Stimulated activated CD4-positive, alpha-beta T cell treated with anti-CD3 and anti-CD28 coated beads, Interleukin-1b, Interleukin-23, amount 100 ng/mL, for 24 hours (primary cell): ENCODE measurements at places on chromosomes 7 and 10.

DNA sequence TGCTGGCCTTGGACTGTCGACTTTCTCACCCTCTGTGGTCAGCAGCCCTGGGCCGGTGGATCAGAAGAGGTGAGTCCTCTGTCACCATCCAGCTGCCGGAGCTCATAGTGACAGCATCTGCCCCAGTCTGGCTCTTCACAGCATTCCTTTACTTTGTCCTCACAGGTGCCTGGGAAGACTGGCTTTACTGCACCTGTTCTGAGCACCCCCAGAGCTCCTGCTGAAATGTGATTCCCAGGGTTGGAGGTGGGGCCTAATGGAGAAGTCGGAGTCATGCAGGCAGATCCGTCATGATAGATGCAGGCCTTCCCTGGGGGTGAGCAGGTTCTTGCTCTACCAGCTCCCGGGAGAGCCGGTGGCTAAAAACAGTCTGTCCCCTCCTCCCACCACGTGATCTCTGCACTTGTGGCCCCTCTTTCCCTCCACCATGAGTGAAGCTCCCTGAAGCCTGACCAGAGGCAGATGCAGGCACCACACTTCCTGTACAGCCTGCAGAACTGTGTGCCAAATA is 171.5 kb downstream of the ZMYND11 start:
- DNase-seq: no peak

GRCh38 chr10:20105931-20106330 is 289.7 kb downstream of the PLXDC2 start:
- DNase-seq: no peak

GRCh38 chr7:154744256-154744860 is 258.6 kb downstream of the PAXIP1 start:
- no peak for DNase-seq

DNA sequence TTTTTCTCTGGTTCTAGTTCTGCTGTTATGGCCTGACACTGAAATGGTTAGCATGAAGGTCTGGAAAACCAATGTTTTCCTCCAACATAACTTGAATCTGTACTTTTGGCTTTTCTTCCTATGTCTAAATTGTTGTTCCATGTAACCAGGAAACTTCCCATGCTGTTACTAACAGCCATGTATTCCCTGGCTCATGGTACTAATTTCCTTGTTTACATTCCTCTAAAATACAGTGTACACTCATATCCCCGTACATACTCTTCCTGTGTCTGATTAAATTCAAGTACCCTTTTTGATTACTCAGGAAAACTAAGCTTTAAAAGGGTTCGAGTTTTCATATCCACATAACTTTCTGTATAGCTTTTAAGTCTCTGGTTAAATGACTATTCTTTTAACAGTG is 12.3 kb upstream of the ACSM6 start:
- no peak for DNase-seq

GRCh38 chr10:52668024-52668423 is 104.6 kb downstream of the MBL2 start:
- no peak for DNase-seq

GRCh38 chr10:76218035-76218434 is 786.6 kb downstream of the LRMDA start:
- DNase-seq: no peak

DNA sequence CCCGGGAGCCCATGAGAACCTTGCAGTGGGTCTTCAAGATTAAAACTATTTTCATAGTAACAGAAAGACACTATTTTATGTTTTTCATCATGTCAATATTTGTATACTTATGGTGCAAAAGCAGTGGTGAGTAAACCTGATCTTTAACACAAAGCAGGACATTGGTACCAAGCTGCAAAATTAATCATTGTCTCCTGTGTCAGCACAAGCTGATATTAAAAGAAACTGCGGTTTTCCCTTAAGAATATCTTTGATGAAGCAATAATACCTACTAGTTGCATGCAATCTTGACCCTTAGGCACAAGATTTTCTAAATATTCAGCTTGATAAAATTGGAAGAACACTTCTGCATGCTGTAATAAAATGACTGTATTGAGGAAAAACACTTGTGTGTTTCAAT is 121.7 kb downstream of the MDFIC start:
- DNase-seq: no peak

DNA sequence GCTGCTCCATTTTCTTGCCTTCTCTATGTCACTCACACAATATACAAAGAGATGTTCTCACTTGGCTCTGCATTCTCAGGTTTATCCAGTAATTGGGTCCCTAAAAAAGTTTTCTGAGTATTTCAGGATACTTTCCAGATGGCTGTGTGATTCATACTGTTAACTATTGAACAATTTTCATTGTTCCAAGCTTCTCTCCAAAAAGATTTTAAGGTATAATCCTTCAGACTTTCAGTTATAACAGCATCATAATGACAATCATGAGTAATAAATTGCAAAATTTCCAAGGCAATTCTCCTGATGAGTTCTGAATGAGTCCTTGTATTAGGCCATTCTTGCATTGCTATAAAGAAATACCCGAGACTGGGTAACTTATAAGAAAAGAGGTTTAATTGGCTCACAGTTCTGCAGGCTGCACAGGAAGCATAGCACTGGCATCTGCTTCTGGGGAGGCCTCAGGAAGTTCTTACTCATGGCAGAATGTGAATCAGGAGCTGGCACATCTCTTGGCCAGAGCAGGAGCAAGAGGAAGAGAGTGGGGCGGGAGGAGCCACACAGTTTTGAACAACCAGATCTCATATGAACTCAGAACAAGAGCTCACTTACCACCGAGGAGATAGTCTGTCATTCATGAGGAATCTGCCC is 148.1 kb downstream of the SLC16A9 start:
- no peak for DNase-seq

GRCh38 chr7:109003742-109004141 is 434.1 kb downstream of the DNAJB9 start:
- no peak for DNase-seq

- no peak for DNase-seq
Measured at GRCh38 chr10:20240643-20241042, 424.4 kb downstream of the PLXDC2 start.

DNA sequence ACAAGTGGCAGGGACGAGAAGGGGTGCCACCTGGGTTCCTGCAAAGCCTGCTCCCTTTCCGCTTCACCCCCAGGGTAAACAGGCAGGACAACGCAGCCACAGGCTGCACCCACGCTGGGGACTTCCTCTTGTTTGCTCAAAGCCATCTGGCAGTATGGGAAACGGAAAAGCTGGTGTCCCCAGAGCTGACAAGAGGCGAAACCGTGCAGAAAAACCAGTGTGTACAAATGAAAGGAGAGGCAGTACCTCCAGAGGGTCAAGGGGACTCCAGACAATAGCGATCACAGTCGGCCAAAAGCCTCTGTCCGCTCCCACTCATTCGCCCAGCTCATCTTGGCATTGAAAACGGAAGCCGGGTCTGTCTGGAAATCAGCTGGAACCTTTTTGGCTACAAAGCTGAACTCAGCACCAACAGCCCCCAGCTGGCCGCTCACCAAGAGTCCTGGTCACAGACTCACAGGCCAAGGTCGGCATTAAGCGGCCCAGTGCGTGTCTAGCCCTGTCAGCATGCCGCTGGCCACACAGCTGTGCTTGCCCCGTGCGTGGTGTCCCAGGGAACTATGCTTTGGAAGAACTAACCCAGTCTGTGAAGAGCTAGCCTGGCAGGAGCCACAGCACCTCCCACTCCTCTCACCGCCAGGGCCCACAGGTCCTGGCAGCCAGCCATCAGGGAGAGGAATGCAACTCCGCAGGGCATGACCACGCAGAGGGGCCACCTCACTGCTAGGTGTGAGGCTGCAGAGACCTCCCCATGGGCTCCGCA is 10.4 kb downstream of the TNS3 start:
- DNase-seq: no peak

GRCh38 chr7:112905950-112906349 is 115.8 kb upstream of the TMEM168 start:
- no peak for DNase-seq

- DNase-seq: no peak
Measured at GRCh38 chr7:134721171-134721570, 58.3 kb upstream of the CALD1 start.

GRCh38 chr7:135769005-135769802 is 20.6 kb upstream of the FAM180A start:
- no peak for DNase-seq

GRCh38 chr10:13276749-13277365 is 23.0 kb downstream of the PHYH start:
- no peak for DNase-seq

- no peak for DNase-seq
Measured at GRCh38 chr10:49690698-49691356, 11.4 kb downstream of the C10orf53 start.

DNA sequence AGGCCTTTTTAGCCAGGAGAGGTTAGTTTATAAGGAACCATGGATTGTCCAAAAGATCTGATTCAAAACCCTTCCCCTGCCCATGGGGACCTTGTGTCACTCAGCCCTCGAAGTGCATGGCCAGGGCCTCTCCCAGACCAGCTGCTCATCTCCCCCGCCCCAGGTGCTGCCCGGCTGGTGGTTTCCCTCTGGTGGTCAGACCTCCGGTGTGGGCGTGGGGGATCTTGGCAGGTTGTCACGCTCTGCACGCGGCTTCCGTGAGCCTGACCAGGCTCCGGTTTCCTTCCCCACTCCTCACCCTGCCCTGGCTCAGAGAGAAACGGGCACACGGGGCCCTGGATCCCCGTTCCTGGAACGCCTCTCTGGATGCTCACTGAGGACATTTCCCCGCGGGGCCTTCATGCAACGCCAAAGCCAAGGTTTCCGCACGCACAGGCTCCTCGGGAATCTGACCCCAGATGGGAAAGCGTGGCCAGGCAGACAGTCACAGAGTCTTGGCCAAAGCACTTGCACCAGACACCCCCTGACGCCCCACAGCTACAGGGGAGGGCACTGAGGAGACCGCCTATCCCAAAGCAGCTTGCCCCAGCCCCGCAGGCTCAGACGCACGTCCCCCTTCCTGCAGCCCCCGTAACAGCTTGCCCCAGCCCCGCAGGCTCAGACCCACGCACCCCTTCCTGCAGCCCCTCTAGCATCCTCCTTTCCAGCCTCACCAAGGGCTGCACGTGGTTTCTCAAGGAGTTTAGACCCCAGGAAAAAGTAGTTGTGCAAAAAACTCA is 7.8 kb upstream of the DIP2C start:
- DNase-seq: no peak

GRCh38 chr10:97826892-97827291 is 22.8 kb upstream of the GOLGA7B start:
- DNase-seq: no peak

DNA sequence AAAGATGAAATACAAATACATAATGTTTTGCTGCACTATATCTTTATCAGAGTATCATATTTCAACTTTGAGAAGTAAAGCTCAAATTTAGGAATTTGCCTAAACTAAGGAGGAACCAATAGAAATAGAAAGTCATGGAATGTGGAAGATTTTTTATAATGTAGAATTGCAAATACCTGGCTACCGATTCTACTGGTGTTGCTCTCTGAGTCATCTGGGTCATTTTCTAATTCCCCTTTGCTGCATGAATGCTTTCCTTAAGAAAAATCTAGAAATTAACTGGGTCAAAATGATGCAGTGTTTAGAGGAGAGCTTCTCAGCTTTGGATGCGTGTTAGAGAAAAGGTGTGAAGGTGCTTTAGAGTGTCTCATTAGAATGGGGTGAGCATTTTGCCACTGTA is 568.9 kb upstream of the ANKRD30A start:
- DNase-seq: no peak

DNA sequence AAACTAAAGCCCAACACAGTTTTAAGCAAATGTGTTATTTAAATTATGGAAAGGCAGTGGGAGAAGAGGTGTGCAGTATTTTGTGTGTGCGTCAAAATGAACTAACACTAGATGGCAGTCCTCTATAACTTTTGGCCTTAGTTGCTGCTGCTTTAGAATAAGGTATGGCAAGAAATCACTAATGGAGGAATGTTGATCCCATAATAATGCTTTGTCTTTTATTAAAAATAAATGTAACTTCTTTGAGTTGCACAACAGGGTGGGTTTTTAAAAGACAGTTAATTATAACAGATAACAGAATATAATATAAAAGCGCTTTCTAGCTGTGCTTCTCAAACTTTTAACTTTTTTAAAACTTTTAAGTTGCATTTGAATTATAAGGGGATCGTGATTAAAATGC is 56.4 kb downstream of the BBS9 start:
- no peak for DNase-seq

GRCh38 chr7:24917510-24918239 is 62.3 kb downstream of the OSBPL3 start:
- DNase-seq: no peak

DNA sequence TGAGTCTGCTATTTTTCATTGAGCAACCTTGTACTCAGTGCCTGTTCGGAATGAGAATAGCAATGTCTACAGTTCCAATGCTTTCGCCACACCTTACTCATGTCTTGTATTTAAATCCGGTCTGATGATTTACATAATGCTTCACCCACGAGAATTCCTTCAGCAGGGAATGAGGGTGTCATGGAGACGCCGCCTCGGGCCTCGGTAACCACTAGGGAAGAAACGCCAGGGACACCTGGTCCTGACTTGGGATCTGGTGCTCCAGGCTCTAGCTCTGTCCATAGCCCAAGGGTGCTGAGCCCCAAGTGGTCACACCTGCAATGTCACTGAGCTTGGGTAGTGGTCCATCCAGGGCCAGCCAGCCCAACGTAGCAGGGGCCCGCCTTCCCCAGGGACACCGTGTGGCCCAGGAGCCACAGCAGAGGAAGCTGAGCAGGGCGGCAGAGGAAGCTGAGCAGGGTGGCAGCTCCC is 37.4 kb downstream of the PRKAG2 start:
- no peak for DNase-seq

- no peak for DNase-seq
Measured at GRCh38 chr7:133633055-133633454, 380.2 kb downstream of the EXOC4 start.

GRCh38 chr7:64314566-64314965 is 805 bp downstream of the ZNF736 start:
- no peak for DNase-seq

DNA sequence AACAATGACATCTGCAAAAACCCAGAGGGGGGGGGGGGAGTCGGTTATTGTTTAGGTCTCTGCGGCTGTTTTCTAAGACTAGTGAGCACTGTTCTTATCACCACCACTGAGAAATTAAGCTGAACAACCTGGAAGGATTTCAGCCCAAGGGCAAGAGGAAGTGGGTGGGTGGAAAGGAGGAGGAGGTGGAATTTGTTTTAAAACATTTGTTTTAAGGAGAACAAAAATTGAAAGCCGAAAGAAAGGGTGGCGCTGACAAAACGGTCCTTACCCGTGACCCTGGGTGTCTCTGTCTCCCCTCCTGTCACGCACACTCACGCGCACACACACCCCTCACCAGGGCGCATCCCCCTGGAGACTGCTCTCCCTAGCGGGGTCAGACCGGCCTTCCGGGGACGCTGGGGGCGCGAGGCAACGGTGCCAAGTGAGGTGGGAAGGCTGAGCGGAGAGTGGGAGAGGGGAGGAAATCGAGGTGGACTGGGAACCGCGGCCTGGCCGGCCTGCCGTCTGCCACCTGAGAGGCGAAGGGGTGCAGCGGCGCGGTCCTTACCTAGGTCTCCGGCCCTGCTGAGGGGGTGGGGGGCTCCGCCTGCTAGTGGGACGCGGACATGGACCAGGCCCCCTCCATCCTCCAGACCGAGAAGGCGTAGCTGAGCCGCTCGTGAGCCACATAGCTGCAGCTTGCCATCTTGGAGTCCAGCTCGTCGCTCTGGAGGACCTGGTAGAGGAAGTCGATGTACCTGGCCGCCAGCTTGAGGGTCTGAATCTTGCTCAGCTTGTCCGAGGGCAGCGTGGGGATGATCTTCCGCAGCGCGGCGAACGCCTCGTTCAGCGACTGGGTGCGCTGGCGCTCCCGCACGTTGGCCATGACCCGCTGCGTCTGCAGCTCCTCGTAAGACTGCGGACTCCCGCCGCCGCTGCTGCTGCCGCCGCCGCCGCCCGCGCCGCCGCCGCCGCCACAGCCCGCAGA is 1.0 kb downstream of the TWIST1 start:
- DNase-seq: no peak

- DNase-seq: no peak
Measured at GRCh38 chr7:155358066-155358947, 60.6 kb downstream of the INSIG1 start.
